Cardiac septum (tissue), 1 donor: ENCODE measurements at places on chromosomes 5 and 9. TPM values are rescaled to one million over a fixed set of nuclear protein-coding genes. Genes with fewer than 3 reads are reported as not detected.

The ADRB2 gene
- total RNA-seq, result 2.6 TPM

The IFNK gene
- not detected for total RNA-seq

The IL4 gene
- not detected for total RNA-seq

The DMGDH gene
- 0.86 TPM for total RNA-seq

The DPYSL3 gene
- 51.1 TPM for total RNA-seq

The FLT4 gene
- 5.8 TPM for total RNA-seq

The PCDHA4 gene
- total RNA-seq, result 0.05 TPM

The STX17 gene
- 27.1 TPM for total RNA-seq

The BDP1 gene
- total RNA-seq, result 18.4 TPM

The ADAMTS13 gene
- 3.3 TPM for total RNA-seq

The NTRK2 gene
- 3.7 TPM for total RNA-seq

The GFI1B gene
- total RNA-seq, result not detected

- peak; percentile 93 for DNase-seq
Measured at GRCh38 chr9:121286973-121287741, 19.2 kb downstream of the GSN start.

- no peak for DNase-seq
Measured at GRCh38 chr9:13190040-13190439, 89.5 kb downstream of the MPDZ start.

GRCh38 chr5:173648308-173648866 is 31.9 kb upstream of the BOD1 start:
- DNase-seq, result no peak

- no peak for DNase-seq
Measured at GRCh38 chr9:110244616-110245015, 11.7 kb downstream of the TXN start.

DNA sequence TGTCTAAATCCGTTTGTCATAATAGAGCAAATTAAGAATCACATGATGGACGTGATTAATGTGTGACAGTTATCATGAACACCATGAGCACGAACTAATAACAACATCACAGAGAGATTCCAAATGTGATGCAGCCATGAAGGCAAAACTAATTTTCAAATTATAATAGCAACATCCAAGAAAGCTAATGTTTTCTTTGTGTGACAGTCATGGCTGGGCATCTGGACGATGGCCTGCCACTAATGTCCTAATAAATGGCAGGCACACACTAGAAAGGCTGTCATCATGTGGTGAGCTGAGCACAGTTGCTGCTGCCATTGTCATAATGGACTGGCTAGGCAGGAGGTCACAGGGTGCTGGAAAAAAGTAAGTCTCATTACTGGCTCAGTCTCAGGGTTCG is 280.0 kb upstream of the EFNA5 start:
- DNase-seq, result no peak

DNA sequence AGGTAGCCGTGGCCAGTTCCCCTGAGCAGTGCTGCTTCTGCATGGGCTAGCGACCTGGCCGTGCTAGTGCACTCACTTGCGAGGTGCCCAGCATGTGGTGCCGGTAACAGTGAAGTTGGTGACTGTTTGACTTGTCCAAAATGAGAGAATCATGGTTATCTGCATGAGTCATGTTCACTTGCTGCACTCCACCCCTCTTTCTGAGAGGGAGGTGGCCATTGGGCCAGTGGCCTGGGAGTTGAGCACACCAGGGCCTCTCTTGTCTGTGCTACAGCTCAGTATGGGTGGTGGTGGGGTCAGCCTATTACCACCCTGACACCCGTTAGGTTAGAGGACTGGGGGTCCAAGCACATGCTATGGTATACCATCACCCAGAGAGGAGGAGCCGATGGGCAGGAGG is 55.4 kb upstream of the GARNL3 start:
- DNase-seq, result no peak

DNA sequence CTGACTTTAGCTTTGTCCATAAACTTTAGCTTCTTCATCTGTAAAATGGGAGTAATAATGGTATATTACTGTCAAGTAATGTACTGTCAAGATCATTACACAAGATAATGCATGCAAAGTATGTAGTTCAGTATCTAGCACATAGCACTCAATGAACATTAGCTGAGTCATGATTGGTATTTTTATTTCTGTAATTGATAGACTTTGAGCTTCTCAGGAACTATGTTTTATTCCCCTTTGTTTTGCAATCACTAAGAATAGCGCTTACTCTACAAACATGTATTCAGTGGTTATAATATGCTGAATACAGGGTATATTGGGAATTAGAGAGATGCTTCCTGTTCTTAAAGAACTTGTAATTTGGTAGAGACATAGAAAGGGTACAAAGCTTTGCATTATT is 142.3 kb upstream of the KLF9 start:
- no peak for DNase-seq

GRCh38 chr9:2700909-2701550 is 16.3 kb upstream of the KCNV2 start:
- DNase-seq, result no peak

DNA sequence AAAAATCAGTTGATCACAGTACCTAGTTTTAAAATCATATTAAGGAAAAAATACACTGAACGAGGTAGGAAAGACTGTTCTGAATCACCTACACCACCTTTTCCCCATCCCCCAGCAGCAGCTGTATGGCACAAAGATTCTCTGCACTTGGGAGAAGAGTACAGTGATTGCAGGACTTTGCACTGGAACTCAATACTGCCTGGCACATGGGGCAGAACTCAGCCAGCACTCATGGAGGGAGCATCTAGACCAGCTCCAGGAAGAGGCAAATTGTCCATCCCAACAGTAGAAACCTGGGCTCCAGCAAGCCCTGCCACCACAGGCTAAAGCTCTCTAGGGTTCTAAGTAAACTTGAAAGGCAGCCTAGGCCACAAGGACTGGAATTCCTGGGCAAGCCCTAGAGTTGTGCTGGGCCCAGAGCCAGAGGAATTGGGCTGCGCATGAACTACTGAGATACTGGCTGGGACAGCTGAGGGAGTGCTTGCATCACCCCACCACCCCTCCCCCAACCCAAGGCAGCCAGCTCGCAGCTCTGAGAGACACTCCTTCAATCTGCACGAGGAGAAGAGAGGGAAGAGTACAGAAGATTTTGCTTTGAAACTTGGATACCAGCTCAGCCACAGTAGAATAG is 654.4 kb upstream of the CDH6 start:
- peak; percentile 79 for DNase-seq

- peak; percentile 80 for DNase-seq
Measured at GRCh38 chr9:6413365-6414246, 607 bp downstream of the UHRF2 start.

DNA sequence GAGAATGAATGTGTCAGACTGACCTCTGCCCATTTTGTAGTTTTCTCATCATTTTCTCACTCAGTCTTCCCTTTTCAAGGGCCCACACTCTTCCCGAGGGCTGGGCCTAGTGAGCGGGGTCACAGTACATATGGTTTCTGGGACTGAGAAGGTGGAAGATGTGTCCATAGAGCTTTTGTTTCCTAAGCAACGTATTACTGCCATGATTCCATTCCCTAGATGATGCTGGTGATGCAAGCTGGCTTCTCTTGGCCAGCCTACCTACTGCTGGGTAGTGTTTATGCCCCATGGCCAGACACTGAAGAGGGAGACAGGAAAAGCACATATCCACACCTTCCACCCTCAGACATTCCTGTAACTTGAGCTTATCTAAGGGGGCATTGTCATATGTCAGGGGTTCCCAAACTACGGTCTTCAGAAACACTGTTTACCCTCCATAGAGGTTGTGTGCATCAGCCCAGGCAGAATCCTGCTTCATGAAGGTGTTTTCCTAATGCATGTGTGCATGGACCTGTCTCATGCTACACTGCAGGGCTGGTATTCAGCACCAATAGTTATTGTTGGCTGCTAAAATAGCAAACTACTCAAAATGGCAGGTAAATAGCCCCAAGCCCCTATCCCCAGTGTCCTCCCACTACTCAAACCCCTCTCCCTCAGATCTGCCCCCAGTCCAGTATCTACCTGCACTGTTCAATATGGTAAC is 9.5 kb downstream of the IRF1 start:
- DNase-seq, result no peak

DNA sequence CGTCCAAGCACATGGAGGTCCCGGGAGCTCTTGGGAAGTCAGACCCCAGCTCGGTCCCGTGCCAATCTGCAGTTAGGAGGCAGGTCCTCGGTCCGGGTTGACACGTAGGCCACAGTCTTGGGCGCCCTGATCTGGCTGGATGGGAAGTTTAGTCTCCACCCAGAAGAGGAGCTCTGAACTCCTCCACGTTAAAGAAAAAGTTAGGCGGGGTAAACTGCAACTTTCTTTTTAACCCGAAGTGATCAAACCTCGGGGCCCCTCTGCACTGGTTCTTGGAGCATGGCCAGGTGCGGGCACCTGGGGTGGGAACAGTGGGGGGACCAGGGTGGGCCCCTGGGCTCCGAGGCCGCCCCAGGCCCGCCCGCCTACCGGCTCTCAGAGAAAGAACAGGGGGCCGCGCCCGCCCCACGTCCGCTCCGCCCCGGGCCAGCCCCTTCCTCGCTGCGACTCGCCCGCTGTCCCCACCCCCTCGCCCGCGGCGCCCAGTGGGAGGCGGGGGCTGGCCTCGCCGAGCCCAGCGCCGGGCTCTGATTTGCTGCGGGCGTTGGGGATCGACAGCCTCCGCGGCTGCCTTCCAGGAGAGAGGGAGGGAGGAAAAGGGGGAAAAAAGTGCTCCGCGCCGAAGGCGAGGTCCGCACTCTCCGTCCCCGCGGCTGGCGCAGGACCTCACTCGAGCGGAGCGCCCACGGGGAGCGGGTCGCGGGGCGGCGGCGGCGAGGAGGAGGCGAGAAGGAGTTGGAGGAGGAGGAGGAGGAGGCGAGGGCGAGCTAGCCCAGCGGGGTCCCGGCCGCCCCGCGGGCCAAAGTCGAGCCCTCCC is at the start of gene COL5A1:
Gene COL5A1 (plus strand): TSS at position 631 of the 817 bp plus-strand sequence. CDS start 385 bp downstream, outside the sequence.
- DNase-seq, result peak; percentile 91

GRCh38 chr9:87250205-87250604 is 247.5 kb upstream of the DAPK1 start:
- DNase-seq, result no peak

- no peak for DNase-seq
Measured at GRCh38 chr9:36985061-36985768, 48.9 kb downstream of the PAX5 start.

DNA sequence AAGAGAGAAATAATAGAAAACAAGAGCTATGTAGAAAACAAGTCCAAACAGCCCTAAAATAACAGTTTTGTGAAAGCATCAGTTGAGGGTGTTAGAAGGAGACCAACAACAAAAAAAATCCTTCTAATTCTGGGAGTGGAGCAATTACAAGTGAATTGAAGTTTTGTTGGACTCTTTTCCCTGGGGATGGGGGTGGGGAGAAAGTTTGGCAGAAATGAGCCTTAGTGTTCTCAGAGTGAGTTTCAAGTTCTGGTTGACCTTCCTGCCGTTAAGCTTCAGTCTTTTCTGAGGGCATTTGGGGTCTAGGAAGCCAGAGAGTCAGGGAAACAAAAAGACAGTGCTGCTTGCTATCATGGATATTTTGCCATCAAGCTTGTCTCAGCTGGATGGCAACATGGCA is 106.3 kb upstream of the TRIM32 start:
- no peak for DNase-seq

- no peak for DNase-seq
Measured at GRCh38 chr9:70616228-70616990, 202.0 kb upstream of the KLF9 start.

GRCh38 chr5:112034421-112034979 is 277.5 kb upstream of the NREP start:
- DNase-seq, result no peak

DNA sequence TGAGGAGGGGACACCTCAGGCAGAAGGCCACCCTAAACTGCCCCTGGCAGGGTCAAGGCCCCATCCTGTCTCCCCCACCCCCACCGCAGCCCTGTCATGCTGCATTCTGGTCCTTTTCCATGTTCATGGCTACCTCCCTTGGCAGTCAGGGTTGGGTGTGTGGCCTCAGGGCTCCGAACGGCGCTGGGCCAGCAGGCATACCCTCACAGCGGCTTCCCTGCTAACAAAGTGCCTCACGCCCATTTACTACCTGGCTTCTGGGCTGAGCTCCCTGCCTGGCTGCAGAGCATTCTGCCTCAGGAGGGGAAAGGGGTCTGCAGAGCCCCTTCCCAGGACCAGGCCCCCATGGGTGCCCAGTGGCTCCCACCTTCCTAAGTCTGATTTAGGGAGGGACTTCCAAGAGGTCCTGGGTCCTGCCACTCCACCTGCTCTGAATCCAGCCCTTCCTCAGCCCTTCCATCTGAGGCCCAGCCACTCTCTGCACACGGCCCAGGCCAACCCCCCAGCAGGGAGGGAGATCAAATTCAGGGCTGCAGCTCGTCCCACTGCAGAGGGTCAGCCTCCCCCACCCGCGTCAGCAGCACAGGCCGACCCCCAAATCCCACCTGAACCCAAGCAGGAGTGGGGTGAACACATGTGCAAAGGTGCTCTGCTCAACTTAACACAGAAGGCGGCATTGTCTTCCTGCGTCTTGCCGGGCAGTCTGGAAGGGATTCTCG is 115.9 kb upstream of the PHYKPL start:
- DNase-seq, result no peak

GRCh38 chr9:114025760-114026159 is 52.3 kb downstream of the AMBP start:
- no peak for DNase-seq

DNA sequence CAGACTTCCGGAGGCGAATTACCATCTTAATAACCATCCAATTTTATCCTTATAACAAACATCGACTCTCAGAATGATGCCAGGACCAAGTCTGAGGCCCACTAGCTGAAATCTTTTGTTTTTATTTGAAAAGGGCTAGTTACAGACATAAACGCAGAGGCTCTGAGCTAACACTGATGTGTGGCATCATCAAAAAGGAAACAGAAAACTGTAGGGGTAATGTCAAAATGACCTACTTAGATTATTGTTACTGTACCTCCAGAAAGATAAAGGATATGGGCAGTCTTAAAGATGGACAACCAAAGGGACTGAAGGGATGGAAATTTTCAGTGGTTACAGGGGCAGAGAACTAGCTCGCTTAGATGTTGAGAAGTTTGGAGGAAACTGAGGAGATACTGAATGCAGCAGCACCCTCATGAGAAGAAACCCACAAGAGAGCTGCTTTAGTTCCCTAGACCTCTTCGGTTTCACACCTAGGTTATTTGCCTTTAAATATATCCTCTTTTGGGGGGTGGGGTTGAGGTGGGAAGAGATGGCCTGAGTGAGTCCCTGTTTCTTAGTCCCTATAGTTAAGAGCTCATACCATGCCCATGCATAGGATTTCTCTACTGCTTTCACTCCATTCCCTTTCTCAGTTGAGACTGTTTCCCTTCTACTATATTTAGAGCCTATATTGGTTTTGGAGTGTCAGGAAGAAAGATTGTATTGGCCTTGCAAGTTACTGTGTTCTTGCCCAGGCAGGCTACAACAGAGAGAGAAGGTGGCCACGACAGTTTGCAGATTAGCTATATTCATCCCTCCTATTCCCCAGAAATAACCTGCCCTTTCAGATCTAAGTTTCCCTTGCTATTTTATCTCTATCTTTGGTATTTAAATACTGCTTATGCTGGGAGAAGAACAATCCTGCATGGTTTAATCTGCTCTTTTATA is 320.4 kb upstream of the EFNA5 start:
- no peak for DNase-seq

DNA sequence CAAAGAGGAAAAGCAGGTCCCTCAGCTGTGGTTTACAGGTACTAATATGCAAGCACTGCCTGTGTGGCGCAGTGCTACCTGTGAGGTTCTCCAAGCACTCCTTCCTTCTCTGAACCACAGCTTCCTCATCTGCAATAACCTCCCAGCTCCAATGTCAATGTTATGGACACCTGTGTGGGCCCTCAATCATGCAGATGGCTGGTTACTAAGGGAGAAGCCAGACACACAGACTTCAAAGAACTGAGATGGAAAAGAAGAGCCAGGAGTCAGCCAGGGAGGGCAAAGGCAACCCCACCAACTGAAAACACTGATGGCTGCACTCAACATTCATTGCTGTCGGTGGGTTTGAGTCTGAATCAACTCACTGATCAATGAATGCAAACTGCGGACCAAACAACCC is 77.7 kb downstream of the NR6A1 start:
- DNase-seq, result no peak

- no peak for DNase-seq
Measured at GRCh38 chr5:6681682-6682081, 31.6 kb upstream of the TENT4A start.
